ENCODE measurements at places on chromosomes 6 and 20.

GRCh38 chr6:37221585-37222124, 35.9 kb upstream of the TBC1D22B start:
- no peak for DNase-seq

- DNase-seq, result no peak
Measured at GRCh38 chr20:2261046-2261485, 34.7 kb upstream of the TGM3 start.

DNA sequence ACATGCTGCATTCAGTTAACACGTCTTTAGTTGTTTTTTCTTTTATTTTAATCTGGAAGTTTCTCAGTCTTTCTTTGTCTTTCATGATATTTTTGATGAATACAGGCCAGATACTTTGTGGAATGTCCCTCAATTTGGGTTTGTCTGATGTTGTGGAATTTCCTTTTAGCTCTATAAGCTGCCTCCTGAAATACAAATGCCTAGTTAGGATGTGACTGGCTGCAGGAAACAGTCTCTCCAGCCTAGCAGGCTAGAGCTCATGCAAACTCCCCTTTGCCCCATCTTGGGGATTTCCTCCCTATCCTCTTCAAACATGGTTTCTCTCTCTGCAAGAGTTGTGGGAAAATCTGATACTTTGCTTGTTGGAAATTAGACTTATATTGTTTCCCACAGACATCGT, 89.3 kb upstream of the JAG1 start:
- DNase-seq, result no peak

- no peak for DNase-seq
Measured at GRCh38 chr6:110063594-110064263, 85.6 kb downstream of the GPR6 start.

- DNase-seq, result no peak
Measured at GRCh38 chr6:131937226-131937625, 13.9 kb downstream of the CCN2 start.

GRCh38 chr20:35226884-35227681, 593 bp downstream of the MMP24 start:
- peak; percentile 42 for DNase-seq

- peak; percentile 49 for DNase-seq
Measured at GRCh38 chr6:46848684-46849360, 55.6 kb downstream of the MEP1A start.

- no peak for DNase-seq
Measured at GRCh38 chr6:160391419-160392116, 43.4 kb downstream of the SLC22A3 start.

- no peak for DNase-seq
Measured at GRCh38 chr6:168035661-168036545, 38.4 kb downstream of the KIF25 start.

- no peak for DNase-seq
Measured at GRCh38 chr6:152828431-152828830, 77.8 kb downstream of the VIP start.

DNA sequence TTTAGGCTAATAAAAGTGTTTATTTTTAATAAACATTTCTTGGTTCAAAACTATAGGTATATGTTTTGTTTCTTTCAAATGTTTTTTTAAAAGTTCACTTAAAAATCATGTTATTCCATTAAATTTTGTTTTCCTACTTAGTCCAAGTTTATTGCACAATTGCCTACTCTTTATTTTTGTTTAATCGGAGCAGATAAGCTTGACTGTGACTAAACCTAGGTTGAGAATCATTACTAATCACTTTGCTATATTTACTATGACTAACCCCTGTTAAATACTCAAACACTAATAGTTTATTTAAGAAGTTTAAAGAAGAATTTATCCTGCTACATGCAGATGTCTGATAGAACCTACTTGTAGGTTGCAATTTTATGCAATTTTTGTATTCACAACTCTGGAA, 18.8 kb downstream of the MAP3K4 start:
- no peak for DNase-seq

DNA sequence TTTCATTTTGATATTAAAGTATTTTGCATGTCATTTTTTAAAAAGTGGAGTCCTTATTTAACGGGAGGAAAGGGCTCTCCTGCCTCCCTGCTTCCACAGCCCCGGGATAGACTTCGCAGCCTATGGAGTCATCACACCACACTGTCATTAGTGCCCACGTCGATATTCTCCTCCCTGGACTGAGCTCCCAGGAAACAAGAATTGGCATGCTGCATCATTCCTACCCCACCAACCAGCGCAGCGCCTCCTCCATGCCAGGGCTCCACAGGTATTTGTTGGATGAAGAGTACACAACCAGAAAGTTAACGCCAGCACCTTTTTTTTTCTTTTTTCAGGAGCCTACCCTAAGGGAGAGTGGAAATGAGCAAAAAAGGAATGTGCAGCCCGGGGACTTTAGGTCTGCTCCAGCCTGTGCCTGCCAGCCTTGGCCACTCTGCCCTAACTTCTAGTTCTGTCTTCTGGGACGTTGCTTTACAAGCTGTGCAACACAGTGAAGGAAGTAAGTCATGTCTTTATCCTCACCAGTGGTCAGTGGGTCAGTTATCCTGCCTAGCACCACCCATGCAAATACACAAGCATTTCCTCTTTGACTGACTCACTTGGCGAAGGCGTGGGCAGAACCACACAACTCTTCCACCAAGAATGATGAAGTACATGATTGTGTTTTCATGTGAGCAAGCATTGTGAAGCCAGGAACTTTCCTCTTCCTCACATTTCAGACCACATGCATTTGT, 180.7 kb upstream of the UST start:
- DNase-seq, result no peak

- no peak for DNase-seq
Measured at GRCh38 chr6:156910938-156911337, 133.8 kb downstream of the ARID1B start.
